ENCODE measurements at places on chromosomes 1 and 21. TPM values are rescaled to one million over a fixed set of nuclear protein-coding genes. Genes with fewer than 3 reads are reported as not detected.

DNA sequence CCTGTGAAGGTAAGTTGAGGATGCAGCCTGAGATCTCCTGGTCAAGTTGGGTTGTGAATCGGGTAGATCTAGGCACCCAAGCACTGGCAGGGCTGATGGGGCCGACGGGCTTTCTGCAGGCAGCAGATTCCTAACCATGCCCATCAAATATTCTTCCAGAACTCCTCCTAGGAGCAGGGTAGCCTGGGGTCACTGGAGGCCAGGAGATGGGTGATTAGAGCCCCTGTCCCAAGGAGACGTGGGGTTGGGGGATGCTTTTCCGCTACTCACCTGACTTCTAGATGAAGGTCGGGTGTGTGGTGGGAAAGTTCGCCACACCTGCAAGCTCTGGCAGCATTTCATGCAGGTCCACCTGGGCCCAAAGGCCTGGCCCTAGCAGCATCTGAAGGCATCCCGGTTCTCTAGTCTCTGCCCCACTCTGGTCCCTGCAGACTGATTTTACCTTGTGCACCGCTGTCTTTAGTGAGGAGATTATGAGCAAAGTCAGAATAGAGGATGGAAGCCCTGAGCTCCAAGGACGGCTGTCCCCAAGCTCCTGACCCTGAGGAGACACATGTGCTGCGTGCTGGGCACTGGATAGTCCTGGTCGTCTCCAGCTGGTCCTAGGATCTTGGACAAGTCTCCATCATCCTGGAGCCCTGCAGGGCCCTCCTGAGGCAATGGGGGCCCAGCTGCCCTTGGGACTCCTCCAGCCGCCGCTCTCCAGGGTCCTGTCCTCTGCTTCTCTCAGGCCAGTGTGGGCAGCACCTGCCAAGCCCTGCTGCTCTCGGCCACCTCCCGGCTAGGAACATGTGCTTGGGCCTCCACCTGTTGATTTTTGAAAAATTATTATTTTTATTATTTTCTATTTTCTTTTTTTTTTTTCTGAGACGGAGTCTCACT lies 21.8 kb upstream of the C2CD2 start:
- H3K4me3 ChIP-seq = no peak overlapping the region
- no peak overlapping the region for H3K27ac ChIP-seq
- no peak for DNase-seq
- H3K27me3 ChIP-seq = no peaks in the 10 kb centered on the region

DNA sequence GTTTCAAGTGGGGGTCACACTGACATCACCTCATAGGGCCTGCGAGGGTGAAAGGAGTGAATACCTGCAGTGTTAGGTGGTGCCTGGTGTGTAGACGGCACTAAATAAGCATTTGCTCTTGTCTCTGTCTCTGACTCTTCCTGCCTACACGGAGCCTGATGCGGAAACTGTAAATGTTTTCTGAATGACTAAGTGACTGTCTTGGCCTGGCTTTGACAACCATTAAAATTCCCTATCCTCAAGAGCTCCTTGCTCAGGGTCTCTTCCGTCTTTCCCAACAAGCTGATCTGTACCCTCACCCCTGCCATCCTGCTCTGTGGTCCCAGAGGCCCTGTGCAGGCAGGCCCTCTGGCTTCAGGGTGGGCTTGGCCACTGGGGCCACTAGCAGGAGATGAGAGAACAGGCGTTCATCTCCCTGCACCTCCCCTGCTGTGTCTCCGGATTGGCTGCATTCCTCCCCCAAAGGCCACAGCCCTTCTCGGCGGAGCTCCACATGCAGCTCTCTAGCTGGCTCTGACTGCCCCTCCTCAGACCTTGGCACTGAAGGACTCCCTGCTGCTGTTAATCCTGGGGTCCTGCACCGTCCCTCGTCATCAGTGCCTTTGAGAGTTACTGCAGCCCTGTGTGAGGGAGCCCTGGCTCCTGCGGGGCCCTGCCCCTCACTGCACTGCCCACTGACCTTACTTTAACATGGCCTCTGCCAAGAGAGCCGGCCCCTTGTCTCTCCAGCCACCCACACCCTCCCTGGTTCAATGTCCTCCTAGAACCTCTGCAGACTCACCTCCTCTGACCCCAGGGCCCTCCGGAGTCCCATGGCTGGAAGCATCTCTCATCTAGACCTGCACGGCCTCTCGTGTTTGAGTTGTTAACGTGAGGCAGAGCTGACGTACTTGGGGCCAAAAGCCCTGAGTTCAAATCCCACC lies 211.1 kb downstream of the MATN1 start:
- no peak overlapping the region for H3K27ac ChIP-seq
- no peaks in the 10 kb centered on the region for H3K4me1 ChIP-seq
- H3K36me3 ChIP-seq = no peaks in the 10 kb centered on the region
- DNase-seq = no peak
- peaks cover 11% of the 10 kb centered on the region for H3K27me3 ChIP-seq
- H3K4me3 ChIP-seq = no peak overlapping the region

Gene SYT14
- not detected for total RNA-seq

- H3K4me3 ChIP-seq = peak overlapping the region; percentile 92
- H3K4me1 ChIP-seq = peaks cover 69% of the 10 kb centered on the region
- H3K27me3 ChIP-seq = no peaks in the 10 kb centered on the region
- peak overlapping the region; percentile 100 for H3K27ac ChIP-seq
- peaks cover 25% of the 10 kb centered on the region for H3K36me3 ChIP-seq
- DNase-seq = peak; percentile 82
Observed at GRCh38 chr1:9654834-9655723, 3.5 kb downstream of the PIK3CD start.

Gene LCE2B
- total RNA-seq = not detected

- no peaks in the 10 kb centered on the region for H3K4me1 ChIP-seq
- no peaks in the 10 kb centered on the region for H3K27me3 ChIP-seq
- H3K36me3 ChIP-seq = no peaks in the 10 kb centered on the region
- no peak for DNase-seq
- H3K27ac ChIP-seq = no peak overlapping the region
- no peak overlapping the region for H3K4me3 ChIP-seq
Observed at GRCh38 chr1:200294241-200294640, 115.6 kb downstream of the ZNF281 start.

DNA sequence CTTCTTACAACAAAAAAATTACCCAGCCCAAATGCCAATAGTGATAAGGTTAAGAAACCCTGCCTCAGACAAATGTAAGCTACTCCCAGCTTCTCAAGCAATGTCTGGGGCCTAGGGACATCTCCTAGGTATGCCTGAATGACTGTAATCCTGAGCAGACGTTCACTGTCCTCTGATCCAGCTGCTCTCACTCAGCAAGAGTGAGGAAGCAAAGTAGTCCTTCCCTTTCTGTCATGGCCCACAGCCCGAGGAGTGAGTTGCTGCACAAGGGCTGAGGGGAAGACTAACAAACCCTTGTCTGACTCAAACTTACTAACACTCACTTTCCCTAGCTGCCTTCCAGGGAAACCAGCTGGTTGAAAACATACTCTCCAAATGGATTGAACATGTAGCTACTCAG lies 124.9 kb upstream of the TNFSF4 start:
- H3K36me3 ChIP-seq = no peaks in the 10 kb centered on the region
- DNase-seq = no peak
- H3K27ac ChIP-seq = no peak overlapping the region

Gene FCRL5
- total RNA-seq = not detected

Gene TRAF3IP3
- total RNA-seq = 212 TPM

Gene AK2
- total RNA-seq = 325 TPM

Gene PLCH2
- total RNA-seq = 8.9 TPM

Gene CALML6
- total RNA-seq = 0.26 TPM

Gene FCRLA
- not detected for total RNA-seq

Measured in activated CD4-positive, alpha-beta memory T cell treated with anti-CD3 and anti-CD28 coated beads for 36 hours (primary cell).